ENCODE measurements at places on chromosomes 1 and 21.

GRCh38 chr1:58576727-58577653 is at the start of gene TACSTD2:
Gene TACSTD2 (minus strand): TSS chr1:58577252. CDS start chr1:58577156, 96 bp downstream.
- no peak for DNase-seq

- no peak for DNase-seq
Observed at GRCh38 chr1:88421997-88422396, 262.1 kb upstream of the PKN2 start.

DNA sequence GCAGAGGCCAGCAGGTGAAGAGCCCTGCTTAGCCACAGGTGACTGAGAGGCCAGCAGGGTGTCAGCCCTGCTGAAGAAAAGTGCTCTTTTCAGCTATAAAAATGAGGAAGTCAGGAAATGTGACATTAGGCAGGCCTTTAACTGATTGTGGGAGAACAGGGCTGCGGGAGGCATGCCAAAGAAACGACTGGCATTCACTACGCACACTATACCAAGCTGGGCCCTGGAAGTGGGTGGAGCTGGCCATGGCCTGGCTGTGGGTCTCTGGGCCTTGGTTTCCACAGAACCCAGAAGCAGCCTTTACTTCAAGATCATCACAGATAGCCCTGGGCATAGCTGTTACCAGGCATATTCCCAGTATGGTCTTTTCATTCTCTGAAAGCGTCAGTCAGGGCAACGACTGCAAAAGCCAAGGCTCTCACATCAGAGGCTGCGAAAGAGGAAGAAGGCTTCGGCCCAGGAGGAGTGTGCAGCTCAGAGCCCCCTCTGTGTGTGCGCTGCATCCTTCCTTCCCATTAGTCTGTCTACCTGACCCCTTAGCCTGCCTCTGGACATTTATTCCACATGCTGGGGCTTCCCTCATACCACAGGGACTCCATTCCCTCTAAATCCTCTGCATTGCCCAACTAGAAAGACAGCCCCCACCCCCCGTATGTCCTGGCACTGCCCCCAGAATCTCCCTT is 14.3 kb downstream of the SLC2A1 start:
- no peak for DNase-seq

DNA sequence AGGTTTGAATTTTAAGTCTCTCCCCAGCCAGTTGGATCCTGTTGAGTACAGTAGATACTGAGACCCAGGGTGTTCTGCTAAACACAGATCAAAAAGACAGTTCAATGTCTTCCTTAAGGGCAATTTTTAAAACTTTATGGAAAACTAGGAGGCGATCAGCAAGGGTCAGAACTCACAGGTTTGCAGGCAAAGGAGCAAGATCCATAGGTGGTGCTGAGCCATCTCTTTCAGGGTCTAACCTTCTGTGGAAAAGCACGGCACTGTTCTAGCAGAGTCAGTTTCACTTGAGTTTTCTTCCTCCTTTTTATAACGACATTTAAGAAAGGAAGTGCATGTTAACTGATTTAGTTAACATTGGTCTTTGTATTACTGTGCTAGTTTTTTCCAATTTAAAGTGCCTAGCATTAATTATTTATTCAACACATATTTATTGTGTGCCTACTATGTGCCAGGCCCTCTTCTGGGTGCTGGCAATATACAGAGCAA is at the start of gene CD84:
CD84 (minus strand) TSS at position 281 of the 486 bp plus-strand sequence; CDS start at position 222, 59 bp downstream.
- no peak for DNase-seq

GRCh38 chr1:80218112-80218511 is 1211.6 kb upstream of the ADGRL4 start:
- DNase-seq, result no peak

GRCh38 chr1:77076759-77077158 is 142.5 kb downstream of the PIGK start:
- no peak for DNase-seq

- no peak for DNase-seq
Observed at GRCh38 chr1:117561071-117561470, 44.8 kb upstream of the TENT5C start.

- no peak for DNase-seq
Observed at GRCh38 chr1:63486629-63487028, 36.4 kb downstream of the ITGB3BP start.
